Lung (tissue), 17 donors: ENCODE measurements at places on chromosomes 7 and 10. TPM values are rescaled to one million over a fixed set of nuclear protein-coding genes. Genes with fewer than 3 reads are reported as not detected.
A peak's percentile ranks its signal among the peaks of the same experiment; 100 is the strongest.

DNA sequence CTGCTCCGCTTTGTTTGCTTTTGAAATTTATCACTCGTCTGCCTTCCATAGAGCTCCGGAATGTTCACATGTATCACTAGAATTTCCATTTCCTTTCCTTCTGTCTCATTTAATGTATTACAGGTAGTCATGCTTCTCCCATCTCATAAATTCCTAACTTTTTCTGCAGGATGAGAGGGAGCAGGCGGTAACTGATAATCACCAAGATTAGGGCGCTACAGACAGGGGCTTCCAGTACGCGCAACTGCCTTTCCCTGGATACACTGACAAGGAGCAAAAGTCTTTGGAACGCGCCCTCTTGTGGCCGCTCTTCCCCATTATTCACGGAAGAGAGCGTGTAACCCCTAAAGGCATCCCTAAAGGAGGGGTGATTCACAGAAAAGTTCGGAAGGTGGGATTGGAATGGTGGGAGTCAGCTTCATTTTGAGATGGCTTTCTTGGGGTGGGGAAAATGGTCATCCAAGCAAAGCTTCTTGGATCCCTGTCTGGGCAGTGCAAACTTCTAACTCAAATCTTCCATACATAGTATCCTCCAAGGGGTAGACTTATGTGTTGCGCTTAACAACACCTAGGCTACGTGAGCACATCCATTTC is 6.5 kb downstream of the INHBA start:
- peak; percentile 88 for DNase-seq
- peaks cover 39% of the 10 kb centered on the region for H3K27me3 ChIP-seq
- H3K36me3 ChIP-seq: no peaks in the 10 kb centered on the region
- H3K27ac ChIP-seq: no peak overlapping the region

DNA sequence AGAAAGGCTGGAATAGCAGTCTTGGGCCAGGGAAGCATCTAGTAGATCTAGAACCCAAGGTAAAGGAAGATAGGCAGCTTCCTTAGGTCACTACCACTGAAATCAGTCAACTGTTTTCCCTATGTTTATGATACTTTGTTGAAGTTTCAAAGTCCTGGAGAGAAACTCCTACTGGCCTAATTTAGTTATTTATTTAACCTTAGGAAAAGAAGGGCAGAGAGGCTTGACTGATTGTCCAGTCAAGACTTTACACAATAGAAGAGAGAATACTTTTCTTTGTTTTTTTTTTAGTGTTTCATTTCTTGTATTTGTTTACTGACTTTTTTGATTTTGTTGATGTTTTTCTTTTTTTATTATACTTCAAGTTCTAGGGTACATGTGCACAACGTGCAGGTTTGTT is 138.9 kb upstream of the PHYHIPL start:
- peaks cover 6% of the 10 kb centered on the region for H3K4me1 ChIP-seq
- DNase-seq: no peak
- H3K27me3 ChIP-seq: no peaks in the 10 kb centered on the region
- H3K4me3 ChIP-seq: no peak overlapping the region

- H3K4me3 ChIP-seq: no peak overlapping the region
- H3K27me3 ChIP-seq: peaks cover 6% of the 10 kb centered on the region
- no peak overlapping the region for H3K27ac ChIP-seq
- peaks cover 5% of the 10 kb centered on the region for H3K4me1 ChIP-seq
- H3K36me3 ChIP-seq: no peaks in the 10 kb centered on the region
Observed at GRCh38 chr7:124027236-124027635, 5.6 kb downstream of the TMEM229A start.

DNA sequence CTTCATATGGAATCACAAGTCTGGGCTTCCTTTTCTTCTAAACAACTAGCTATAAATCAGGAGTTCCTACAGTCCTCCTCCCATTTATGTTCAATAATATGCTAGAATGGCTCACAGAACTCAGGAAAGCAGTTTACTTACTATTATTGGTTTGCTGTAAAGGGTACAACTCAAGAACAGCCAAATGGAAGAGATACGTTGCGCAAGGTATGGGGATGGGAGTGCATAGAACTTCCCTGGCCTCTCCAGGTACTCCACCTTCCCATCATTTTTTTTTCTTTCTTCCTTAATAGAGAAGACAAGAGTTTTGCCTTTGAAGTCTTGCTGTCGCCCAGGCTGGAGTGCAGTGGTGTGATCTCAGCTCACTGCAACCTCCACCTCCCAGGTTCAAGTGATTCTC is 27.1 kb upstream of the SEMA4G start:
- no peak overlapping the region for H3K27ac ChIP-seq
- H3K4me1 ChIP-seq: no peaks in the 10 kb centered on the region
- H3K27me3 ChIP-seq: no peaks in the 10 kb centered on the region
- DNase-seq: no peak

DNA sequence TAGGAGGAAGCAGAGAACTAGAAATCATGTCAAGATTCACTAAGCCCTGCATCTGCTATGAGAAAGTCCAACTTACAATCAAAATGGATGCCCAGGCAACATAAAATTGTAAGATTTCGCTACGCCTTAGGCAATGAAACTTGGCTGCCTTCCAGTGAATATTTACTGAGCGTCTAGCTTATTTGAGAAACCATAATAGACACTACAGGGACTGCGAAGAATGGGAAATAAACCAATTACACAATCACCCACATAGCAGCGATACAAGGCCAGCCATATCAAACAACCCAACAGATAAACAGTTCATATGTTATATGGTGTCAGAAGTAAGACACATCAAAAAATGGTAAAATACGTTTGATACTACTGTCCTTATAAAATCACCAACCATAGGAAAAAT is 545.0 kb upstream of the C7orf33 start:
- DNase-seq: peak; percentile 32
- no peak overlapping the region for H3K27ac ChIP-seq
- H3K36me3 ChIP-seq: no peaks in the 10 kb centered on the region
- H3K27me3 ChIP-seq: no peaks in the 10 kb centered on the region
- H3K4me3 ChIP-seq: no peak overlapping the region

DNA sequence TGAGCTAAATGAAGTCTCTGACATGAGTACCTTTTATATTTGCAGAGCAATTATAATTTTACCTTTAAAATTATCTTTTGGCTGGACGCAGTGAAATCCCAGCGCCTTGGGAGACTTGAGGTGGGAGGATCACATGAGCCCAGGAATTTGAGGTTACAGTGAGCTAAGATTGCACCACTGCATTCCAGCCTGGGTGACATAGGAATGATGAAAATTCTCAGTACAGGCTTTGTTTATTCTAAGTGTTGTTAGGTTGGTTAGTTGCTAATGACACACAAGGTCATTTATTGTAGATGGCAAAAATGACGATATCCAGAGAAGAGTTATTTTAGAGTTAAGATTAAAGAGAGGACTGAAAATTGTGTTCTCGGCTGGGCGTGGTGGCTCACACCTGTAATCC is 87.6 kb downstream of the XRCC2 start:
- H3K27ac ChIP-seq: no peak overlapping the region
- no peaks in the 10 kb centered on the region for H3K4me1 ChIP-seq
- no peaks in the 10 kb centered on the region for H3K27me3 ChIP-seq

TBL2 gene
- total RNA-seq: 48.2 TPM

DNA sequence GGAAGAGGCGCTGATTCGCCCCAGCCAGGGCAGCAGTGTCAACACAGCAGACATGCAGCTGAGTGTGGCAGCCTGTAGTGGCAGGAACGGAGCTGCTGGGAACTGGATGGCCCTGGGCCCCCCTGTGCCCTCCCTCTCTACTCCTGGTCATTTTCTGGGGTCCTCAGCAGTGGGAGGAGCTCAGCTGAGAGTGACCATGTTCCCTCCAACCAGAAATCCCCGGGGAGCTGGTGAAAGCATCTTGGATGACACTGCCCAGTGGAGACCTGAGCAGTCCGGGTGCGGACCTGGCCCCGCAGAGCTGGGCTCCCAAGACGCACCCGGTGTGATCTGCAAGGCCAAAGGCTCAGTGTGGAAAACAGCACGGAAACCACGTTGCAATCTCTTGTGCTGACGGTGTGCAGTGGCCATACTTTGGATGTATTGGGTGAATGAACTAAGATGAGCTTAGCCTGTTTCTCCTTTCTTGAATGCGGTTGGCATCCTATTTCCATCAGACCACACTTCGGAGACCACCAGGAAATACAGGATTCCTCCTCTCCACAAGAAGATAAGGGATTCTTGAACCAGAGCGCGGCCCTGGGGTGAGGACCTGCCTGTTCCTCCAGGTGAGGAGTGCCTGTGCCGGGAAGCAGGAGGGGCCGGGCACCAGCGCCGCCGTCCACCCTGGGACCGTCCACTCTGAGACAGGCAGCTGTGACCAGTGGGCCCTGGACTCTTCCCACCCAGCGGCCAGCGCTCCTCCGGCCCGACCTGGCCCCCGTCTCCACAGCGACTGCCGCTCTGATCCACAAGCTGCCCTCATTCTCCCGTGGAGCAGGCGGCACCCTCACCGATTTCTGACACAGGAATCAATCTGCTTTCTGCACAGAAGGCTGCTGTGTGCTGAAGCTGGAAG is 93.5 kb upstream of the DIP2C start:
- H3K27ac ChIP-seq: no peak overlapping the region
- DNase-seq: no peak
